ENCODE measurements at places on chromosomes 11 and 22.

DNA sequence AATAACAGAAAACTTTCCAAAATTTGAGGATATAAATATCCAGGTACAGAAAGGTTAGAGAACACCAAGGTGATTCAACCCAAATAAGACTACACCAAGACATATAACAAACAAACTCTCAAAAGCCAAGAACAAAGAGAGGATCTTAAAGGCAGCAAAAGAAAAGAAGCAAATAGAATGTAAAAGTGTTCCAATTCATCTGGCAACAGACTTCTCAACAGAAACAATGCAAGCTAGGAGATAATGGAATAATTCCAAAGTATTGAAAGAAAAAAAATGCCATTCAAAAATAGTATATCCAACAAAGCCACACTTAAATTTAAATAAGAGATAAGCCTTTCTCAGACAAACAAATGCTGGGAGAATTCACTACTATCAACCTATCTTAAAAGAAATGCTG, 153.0 kb upstream of the FAT3 start:
- DNase-seq = no peak

- no peak for DNase-seq
Measured at GRCh38 chr11:7901319-7901854, 29.7 kb downstream of the OR10A6 start.

GRCh38 chr11:114250993-114251814, 45.0 kb upstream of the NNMT start:
- no peak for DNase-seq

- DNase-seq = no peak
Measured at GRCh38 chr11:125093502-125093901, 17.9 kb downstream of the TMEM218 start.
